Left hindlimb (tissue), 1 donor: ENCODE measurements at places on chromosomes 13 and 19.

DNA sequence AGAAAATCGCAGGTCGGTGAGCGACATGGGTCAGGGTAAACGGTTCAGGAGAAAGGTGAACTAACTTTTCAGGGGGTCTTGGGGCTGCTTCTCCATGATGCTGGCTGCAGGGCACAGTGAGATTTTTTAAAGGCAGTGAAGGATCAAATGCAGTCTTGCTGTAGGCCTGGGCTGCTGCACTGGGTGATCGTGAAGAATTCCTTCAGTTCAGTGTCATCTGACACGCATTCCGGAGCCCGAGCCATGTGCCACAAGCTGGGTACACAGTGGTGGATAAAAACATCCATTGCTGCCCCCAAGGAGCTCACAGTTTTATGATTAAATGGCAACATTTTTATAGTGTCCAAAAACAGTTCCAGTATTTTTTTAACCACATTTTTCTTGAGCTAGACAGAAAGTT lies 56.3 kb upstream of the GPR12 start:
- DNase-seq: no peak

DNA sequence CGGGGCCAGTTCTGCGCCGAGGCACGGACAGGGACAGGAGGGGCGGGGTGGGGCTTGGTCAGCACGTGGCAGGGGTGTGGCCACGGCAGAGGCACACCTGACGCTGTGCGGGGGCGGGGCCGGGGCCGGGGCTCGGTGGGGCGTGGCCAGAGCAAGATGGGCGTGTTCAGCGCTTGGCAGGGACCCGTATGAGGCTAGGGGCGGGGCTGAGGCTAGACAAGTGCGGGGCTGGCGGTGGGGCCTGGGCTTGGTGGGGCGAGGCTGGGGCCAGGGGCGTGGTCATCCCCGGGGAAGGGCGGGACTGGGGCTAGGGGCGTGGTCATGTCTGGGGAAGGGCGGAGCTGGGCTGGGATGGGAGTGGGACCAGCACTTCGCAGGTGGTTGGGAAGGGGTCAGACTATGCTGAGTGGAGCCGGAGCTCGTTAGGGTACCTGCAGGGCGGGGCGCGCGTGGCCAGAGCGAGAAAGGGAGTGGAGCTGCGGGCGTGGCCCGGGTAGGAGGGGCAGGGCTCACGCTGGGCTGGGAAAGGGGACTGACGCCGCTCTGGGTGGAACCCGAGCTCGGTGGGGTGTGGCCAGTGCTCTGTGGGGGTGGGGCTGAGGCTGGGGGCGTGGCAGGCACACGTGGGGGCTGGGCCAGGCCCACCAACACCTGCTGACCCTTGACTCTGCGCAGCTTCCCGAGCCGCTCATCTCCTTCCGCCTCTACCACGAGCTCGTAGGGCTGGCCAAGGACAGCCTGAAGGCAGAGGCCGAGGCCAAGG lies 12.8 kb downstream of the POLR2E start:
- no peak for DNase-seq

GRCh38 chr19:4871711-4872110 lies 4.2 kb upstream of the PLIN3 start:
- no peak for DNase-seq

- no peak for DNase-seq
These were observed 76.9 kb downstream of the ITGBL1 start for GRCh38 chr13:101529422-101529821.

DNA sequence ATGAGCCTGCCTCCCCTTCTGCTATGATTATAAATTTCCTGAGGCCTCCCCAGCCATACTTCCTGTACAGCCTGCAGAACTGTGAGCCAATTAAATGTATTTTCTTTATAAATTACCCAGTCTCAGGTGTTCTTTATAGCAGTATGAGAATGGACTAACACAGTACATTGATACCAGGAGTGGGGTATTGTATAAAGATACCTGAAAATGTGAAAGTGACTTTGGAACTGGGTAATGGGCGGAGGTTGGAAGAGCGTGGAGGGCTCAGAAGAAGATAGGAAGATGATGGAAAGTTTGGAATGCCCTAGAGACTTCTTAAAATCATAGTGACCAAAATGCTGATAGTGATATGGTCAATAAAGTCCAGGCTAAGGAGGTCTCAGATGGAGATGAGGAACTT lies 32.8 kb downstream of the NEK5 start:
- DNase-seq: no peak

DNA sequence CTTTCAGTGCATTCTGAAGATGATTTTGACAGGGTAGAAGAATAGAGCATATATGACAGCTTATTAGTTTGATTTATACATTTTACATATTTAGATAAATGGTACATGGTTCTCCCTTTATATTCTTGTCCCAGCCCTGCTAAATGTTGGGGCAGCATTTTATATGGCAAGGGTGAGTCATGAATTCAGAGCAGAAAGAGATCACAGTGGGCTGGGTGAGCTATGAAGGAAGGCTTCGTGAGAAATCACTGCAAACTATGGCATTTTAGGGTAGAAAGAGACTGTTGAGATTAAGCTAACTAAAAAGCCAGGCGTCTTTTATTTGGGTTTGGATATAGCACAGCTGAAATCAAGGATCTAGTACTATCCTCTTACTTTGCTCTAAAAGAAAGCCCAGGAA lies 23.9 kb upstream of the METTL21C start:
- no peak for DNase-seq

DNA sequence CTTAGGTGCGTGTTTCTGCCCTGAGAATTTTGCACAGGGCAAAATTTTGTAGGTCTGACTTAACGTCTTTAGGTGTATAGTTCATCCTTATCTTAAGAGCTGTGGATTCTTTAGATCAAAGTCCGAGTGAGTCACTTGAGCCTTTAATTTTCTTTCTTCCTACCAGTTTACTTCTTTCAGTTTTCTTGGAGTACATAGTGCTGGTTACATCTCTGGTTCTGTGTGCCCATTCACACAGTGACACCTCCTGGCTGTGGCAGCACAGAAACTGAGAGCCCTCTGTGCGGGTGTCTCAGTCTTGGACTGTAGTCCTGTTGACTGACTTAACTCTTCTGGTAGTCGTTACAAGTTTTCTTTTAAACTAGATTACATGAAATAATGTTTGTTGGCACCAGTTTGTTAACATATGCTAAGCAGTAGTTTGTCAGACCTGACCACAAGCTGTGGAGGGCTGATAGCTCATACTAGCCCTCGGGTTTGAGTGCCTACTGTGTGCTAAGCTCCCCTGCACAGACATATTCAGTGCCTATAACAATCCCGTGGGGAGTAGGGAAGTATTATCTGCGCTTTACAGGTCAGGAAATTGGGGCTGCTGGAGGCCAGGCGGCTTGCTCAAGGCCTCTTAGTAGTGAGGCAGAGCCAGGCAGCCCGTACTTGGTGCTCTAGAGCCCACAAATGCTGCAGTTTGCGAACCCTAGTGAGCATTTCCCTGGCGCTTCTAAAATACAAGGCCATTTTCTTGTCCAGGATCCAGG lies 1.6 kb downstream of the GATAD2A start:
- no peak for DNase-seq

- no peak for DNase-seq
These were observed 31.1 kb upstream of the ATP12A start for GRCh38 chr13:24648983-24649687.

DNA sequence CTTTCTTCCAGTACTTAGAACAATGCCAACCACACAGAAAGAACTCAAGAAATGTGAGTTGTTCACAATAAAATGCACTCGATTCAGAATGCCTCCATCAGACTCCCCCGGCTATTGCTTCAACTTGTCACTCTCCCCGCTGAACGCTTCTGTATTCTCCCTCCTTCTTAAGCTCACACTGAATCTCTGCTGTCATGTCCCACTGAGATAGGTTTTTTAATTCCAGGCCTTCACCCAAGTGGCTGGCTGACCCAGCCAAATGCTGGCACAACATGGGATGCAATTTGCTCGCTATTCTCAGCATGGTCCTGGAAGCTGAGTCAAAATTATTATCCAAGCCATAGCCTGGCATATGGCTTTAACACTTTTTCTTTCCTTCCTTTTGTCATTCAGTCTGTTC lies 76.8 kb upstream of the SERP2 start:
- no peak for DNase-seq

DNA sequence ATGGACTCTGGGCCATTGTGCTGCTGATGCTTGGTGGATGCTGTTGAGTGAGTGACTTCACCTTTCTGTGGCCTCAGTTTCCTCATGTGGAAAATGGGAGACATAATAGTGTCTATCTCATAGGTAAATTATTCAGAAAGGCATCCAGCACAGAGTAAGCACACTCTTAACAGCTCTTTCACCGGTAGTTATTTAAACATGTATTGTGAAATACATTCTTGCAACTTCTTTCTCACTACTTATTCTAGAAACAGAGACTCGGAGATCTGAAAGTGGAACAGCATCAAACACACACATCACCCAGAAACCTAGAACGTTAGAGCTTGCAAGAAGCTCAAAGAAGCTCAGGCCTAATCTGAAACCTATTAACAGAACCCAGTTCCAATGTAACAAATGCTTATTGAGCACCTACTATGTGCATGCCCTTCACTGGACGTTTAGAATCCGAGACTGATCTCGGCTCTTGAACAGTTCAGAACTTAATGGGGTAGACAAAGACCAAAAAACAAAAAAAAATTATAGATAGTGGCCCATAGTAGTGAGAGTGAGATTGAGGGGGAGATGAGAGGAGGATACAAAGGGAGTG lies 4.1 kb downstream of the ZSWIM9 start:
- no peak for DNase-seq

DNA sequence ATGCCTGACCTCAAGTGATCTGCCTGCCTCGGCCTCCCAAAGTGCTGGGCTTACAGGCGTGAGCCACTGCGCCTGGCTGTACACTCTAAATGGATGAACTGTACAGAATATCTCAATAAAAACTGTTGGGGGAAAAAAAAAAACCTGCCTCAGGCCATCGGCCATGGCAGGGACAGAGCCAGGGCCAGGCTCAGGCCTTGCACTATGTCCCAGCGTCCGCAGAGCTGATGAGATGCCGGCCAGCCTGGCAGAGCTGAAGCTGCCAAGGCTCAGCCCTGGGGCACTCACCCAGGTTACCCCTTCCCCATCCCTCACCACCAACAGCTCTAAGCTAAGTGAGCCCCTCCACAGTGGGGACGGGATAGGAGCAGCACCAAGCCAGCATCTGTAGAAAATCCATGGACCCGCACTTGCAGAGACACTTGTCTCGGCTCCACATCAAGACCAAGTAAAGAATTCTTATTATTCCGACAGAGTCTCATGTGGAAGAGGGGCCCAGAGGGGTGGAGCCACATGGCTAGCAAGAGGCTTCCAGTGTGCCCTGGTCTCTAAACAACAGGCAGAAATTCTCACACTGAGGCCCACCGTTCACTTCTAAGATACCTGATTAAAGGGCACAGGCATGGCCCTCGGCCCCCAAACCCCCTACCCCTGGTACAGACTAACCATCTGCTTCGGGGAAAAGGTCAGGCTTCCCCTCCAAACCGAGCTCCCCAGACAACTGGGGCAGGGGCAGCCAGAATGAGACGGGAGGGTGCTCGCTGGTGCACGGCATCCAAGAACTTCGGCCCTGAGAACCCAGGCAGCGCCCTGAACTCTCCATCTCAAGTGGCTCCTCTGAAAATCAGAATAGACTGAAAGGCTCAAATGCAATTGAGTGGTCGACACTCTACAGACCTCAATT lies 5.8 kb downstream of the PPP6R1 start:
- no peak for DNase-seq

GRCh38 chr13:60756306-60756705 lies 359.3 kb downstream of the TDRD3 start:
- DNase-seq: no peak

DNA sequence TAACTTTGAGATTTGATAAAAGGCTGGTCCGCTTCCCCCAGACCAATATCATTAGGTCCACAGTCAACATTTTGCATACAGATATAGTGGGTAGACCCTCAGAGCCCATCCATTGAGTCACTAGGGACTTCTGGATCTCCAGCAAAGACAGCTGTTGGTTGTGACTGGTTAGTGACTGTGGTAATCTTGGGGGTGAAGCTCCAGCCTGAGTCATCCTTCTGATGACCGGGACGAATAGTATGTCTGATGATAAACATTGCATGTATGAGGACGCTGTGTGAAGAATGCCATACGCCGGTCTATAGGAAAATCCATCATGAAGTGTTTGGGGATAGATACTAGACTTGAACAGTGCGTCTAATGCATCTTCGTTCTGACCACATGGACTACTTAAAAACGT lies 307.0 kb downstream of the UQCRFS1 start:
- no peak for DNase-seq

DNA sequence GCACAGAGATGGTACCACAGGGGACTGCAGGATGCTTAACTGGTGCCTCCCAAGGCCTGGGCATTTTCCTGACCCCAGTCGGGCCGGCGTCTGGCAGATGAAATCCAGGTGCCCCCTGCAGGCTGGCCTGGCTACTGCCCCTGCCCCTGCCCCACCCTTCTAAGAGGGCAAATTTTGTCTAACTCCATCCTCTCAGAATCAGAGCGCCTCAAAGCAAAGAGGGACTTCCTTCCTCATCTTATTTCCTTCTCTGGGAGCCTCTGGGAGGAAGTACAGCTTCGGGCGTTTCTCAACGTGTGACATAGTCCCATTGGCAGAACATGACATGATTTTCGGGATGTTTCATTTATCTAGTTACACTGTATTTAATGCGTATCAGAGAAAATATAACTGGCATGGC lies 2.7 kb downstream of the PRKACA start:
- no peak for DNase-seq

DNA sequence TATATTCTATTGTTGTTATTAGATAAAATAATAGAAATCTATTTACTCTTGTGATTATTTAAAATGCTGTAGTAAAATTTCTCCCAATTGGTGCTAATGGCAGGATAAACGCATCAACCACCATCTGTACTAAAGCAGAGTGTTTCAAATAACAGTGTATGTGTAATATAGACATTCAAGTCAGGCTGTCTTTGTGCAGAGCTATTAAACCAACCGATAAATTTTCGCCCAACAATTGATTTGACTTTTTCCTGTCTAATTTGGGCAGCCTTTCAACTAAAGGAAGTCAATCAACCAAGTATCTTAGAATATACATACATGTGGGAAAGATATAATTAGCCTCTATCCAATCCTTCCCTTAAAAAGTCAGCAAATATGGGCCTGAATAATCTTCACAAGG lies 5.8 kb downstream of the AMER2 start:
- no peak for DNase-seq

- DNase-seq: no peak
These were observed 134.0 kb downstream of the ENOX1 start for GRCh38 chr13:43652760-43653159.

GRCh38 chr13:99797691-99798090 lies 173.9 kb downstream of the ZIC5 start:
- DNase-seq: no peak

DNA sequence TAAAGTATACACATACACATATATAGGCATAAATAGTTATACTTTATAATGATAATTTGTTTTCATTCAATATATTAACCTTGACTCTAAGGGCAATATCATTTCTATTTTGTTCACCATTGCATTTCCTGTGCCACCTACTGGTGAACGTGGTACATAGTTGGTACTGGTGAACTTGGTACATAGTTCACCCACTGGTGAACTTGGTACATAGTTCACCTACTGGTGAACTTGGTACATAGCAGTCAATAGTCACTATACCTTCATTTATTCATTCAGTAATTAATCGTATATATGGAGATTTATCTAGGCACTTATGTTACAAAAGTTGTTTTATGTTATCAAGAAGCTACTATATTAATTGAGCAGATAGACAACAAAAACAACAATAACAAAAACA lies 172.6 kb upstream of the ATXN8OS start:
- no peak for DNase-seq
